Cardiac septum (tissue), 1 donor: ENCODE measurements at places on chromosomes 7 and 10.
A peak's percentile ranks its signal among the peaks of the same experiment; 100 is the strongest.

DNA sequence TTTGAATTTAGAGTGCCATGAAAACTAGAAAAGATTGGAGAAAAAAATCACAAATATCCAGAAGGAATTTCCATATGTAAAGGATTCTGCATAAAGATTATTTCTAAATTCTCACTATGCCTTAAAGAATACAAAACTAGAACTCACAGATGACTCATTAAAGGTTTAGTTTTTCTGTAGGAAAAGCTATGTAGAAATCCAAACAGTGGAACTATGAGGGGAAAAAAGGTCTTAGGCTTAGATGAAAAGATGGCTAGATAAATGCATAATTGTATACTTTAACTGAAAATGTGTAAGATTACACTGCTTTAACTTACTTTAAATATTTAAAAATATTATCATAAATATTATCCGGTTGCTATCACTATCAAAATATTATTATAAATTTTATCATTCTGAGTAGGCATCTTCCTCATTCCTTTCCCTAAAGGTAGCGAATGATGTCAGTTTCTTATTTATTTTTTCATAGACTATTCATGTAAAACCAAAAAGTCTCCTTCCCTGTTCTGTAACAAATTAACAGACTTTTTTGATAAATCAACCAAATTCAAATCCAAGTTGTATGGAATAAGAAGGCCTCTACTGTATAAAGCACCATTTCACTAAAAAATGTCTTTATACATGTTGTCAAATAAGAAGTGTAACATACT lies 69.1 kb upstream of the COMTD1 start:
- DNase-seq: no peak

DNA sequence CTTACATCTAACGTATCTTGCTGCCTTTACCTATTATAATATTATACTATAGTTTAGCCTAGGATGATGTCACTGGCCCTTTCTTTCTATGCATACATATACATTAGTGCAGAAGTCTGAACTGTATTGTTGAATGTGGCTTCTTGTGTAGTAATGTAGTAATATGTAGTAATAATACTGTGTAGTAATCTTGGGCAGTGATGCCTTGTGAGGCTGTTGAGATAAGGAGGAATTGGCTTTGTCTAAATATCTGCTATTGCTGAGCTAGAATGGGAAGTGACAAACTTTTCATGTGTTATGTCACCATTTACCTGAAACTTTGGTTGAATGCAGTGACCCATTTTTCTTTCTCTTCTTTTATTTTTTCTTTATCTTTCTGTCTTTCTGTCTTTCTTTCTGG lies 11.0 kb downstream of the GLCCI1 start:
- no peak for DNase-seq

DNA sequence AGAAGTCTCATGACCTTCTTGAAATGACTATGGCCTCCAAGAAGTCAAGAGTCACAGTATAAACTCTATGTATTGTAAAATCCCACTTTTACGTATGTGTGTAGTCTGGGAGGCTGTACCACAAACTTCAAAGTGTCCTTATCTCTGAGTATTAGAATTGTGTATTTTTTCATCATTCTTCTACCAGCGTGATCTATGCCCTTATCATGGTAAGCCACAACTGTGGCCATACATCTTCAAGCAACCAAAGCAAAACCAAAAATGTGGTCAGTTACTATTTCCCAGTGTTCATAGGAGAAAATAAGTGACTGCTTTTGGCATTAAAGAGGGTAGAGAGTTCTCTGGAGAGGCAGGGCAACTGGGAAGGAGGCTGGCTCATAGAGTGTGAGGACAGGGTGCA lies 42.8 kb downstream of the SPOCK2 start:
- no peak for DNase-seq

GRCh38 chr10:15314482-15315045 lies 56.5 kb downstream of the FAM171A1 start:
- no peak for DNase-seq

DNA sequence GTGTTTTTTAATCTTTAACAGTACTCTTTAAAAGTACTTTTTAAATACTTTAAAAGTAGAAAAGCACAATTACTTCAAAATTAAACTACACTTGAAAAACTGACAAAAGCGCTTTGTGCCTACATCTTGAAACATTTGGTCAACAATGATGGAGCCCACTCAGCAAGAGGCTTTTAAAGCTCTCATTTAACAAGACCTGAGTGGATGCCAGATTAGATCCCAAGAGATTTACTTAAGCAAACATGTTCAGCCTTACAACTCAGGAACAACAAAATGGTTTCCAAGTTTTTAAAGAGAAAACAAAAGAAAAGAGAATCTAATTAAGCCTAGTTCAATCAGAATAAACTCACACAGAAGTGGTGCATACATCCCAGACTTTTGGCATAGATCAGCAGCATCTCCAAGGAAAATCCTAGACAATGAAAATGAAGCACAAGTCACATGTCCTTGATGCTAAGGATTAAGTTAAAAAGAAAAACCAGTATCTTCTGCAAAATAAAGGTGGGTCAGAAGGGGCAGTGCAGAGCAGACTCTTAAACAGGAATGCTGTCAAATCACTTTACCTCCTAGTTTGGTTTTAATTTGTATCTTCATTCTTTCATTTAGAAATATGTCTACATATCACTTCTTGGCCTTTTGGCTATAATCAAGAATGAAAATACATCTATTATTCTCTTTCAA lies 26.2 kb downstream of the HIBADH start:
- no peak for DNase-seq

DNA sequence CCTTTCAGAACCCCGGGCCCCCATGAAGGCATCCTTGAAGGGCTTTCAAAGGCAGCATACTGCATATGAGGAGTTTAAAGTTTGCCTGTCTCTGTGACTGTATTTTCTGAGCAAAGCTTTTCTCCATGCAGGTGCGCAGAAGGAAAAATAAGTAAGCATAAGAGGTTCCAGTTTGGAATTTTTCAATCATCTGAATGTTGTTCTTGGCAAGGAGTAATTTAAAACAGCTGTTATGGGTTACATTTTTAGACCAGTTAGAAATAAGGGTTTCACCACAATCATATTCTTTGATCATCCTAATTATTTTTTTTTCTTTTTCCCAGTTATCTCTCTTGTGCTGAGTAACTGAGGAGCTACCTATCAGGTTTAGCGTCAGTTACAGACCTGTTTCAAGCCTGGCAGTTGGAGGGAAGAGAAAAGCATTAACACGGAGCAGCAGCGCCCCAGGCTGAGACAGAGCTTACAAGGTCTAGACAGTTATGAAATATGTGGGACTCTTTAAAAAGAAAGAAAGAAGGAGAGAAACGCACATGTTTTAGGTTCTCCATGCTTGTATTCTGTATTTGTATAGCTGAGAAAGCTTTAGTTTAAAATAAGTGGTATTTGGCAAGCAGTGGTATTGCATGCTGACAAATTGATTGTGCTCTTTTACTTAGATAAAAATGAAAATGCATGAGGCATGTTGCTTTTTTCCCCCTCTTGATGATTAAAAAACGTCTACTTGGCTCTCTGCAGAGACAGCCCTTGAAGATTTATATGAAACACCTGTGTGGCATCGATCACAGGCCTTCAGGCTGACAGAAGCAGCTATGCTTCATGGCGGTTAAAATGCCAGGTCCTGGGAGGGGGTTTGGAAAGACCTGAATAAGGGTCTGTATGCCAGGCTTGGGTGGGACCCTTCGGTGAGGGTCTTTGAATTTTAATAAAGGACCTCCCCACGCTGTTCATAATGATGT lies 157.6 kb downstream of the GRK5 start:
- no peak for DNase-seq

DNA sequence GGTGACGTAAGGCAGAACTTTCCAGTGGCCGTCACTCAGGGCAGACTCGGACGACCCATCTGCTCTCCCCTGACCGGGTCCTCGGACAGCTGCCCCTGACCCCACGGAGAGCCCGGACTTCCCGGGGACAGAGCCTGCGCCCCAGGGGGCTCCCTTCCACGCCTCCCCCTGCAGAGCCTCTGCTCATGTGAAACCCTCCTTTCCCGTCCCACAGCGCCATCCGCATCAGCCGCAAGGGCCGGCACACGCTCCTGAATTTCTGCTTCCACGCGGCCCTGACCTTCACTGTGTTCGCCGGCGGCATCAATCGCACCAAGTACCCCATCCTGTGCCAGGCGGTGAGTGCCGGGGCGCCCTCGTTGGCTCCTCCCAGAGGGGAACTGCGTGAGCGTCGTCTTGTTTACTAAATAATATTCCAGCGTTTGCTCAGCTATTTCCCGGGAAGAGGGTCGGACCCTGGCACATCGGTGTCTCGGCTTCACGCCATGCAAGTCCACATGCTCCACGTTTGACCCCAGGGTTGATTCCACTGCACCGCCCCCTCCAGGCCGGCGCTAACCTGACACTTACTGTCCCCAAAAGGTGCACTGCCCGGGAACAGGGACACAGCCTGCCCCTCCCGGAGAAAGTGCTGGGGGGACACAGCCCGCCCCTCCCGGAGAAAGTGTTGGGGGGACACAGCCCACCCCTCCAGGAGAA lies 10.9 kb downstream of the ADGRA1 start:
- DNase-seq: no peak

DNA sequence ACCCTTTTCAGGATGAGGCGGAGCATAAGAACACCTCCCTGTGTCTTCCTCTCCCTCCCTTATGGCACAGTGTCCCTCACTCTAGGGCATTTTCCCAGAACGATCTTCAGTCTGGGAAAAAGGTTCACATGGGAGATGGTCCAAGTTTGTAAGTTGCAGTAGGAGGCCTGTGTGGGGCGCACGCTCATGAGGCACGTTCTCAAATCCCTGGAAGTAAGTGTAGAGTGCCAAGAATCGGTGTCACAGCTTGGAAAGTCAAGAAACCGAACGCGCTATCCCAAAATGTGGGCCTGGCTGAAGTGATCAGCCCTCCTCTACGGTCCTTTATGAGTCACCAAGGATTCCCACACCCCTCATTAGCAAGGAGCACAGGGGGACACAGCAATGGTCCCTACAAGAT lies 23.9 kb upstream of the SMARCD3 start:
- DNase-seq: no peak

GRCh38 chr10:3961082-3961481 lies 176.1 kb upstream of the KLF6 start:
- DNase-seq: no peak

DNA sequence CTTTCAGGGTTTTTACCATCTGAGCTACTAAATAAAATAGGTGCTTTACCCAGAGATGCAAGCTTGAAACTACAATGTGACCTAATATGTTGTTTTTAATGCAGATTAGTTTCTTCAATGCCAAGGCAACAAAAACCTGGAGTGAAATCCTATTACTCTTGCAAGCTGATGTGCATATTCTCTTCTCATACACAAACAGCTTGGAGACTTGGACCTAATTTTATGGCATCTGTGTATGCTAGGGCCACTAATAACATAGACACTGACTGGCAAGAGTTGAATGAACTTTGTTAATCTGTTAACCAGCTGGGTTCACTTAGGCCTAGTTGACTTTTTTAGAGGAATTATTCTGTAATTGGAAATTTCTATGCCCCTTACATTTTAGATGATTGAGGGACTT lies 23.4 kb upstream of the SMIM30 start:
- DNase-seq: no peak

DNA sequence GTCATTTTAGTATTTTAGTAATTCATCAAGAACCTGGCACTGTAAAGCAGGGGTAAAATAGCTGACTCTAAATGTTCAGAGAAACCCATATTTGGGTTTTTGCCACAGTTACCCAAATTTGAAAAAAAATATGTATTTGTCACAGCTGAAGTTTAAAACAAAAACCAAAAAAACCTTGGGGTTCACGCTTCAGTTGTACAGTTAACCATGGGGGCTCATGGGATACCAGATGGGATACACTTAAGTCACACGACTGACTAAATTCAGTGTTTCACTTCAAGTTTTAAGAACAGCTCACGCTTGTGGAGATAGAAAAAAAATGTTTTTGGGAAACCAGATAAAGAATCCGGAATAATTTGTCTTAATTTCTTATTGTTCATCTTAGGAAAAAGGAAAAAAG lies 2.1 kb downstream of the ARL3 start:
- no peak for DNase-seq

GRCh38 chr10:24556750-24557742 lies 166.6 kb downstream of the ARHGAP21 start:
- DNase-seq: no peak

GRCh38 chr10:43944381-43945093 lies 295.9 kb upstream of the ZNF32 start:
- DNase-seq: no peak

DNA sequence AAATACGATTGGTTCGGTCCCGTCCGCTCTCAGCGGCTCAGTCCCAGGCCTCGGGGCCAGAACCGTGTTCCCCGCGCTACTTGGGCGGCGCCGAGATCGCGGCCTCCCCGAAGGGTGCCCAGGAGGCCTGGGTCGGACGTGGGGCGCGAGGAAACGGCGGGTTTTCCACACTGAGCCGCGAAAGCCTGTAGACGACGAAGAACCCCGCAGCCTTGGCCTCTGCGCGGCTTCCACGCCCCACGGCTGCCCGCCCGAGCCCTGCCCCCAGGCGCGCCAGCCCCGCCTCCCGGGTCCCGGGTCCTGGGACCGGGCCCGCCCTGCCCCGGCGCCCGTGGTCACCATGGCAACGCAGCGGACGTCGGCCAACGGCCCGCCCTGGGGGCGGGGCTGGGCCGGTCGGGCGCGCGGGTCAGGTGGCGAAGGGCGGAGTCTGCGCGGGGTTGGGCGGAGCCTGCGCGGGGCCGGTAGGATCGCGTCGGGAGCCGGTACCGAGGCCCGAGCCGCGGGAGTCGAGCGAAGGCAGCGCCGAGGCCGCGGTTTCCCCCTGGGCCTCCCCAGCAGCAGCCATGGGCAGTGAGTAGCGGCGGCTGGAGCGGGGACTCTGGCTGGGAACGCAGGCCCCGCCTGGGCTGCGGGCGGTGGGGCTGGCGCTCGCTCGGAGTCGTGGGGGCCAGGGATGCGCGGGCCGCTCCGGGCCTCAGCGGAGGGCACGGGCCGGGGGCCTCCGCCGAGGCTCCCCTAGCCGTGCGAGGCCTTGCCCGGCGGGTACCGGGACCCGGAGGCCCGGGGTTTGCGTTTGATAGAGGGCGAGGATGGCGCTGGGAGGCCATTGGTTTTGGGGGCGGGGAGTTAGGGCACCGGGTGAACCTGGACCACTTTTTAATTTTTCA lies at the start of gene SEC61A2:
SEC61A2 (plus strand) TSS at position 456 of the 890 bp plus-strand sequence; CDS start at position 567, 111 bp downstream.
- DNase-seq: peak; percentile 99

DNA sequence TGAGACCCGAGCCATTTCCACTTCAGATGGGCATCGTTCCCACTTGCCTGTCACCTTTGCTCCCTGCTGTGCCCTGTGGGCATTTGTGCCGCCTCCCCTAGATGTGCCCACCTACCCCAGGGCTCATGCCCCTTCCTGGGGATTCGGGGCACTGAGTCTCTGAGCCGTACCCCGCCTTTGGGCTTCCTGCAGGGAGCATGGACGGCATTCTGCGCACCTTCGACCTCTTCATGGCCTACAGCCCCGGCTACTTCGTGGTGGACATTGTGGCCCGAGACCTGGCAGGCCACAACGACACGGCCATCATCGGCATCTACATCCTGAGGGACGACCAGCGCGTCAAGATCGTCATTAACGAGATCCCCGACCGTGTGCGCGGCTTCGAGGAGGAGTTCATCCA lies 36.3 kb upstream of the VSIR start:
- no peak for DNase-seq

DNA sequence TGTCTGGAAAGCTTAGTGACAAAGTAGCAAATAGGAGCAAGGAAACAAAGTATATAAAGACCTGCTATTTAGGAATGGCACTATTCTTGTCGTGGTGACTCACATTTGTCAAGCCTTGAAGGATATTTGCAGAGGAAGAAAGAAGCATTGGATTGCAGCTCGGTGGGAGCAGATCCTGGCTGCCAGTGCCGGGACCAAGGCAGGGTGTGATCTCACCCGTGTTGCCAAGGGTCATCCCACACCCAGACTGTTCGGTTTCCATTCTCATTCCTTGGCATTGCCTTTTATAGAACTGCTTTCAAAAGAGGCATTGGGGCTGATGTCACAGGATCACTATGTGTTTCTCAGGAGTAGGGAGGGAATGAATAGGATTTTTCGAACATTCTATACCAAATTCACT lies 176.2 kb downstream of the GALNT17 start:
- DNase-seq: no peak
